ENCODE measurements at places on chromosomes 1 and 21.

- DNase-seq: no peak
Observed at GRCh38 chr1:237838904-237839534, 51.7 kb downstream of the ZP4 start.

DNA sequence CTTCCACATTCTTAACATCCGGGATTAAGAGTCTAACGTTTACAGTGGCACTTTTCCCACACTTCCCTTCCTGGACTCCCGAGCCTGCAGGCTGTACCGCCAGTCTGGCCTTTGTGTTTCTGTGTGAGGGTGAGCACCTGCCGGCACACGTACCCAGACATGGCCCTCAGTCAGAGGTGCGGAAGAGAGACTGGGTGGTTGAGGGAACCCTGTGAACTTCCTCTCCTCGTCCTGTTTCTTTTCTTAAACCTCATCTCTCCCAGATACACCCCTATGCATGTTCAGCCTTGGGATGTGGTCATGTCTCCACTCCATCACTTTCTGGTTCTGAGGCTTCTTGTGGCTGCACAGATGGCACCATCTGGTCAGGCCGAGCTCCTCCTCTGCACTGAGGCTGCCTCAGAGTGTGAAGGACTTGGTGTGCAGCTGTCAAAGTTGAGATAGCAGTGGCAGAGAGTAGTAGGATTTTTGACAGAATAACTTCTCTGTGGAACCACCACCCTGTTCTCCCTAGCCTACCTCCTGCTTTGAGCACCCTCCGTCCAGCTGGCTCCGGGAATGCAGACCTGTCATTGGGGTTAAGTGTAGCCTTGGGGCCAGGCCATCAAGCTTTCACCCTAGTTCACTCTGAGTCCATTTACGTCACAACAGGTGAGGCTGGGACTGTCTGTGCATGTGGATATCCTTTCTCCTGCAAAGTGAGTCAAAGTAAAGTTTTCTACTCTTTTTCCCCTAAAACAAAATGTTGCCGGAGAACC lies 31.4 kb downstream of the VASH2 start:
- no peak for DNase-seq

GRCh38 chr1:192941722-192942411 lies 117.3 kb downstream of the UCHL5 start:
- DNase-seq: no peak

DNA sequence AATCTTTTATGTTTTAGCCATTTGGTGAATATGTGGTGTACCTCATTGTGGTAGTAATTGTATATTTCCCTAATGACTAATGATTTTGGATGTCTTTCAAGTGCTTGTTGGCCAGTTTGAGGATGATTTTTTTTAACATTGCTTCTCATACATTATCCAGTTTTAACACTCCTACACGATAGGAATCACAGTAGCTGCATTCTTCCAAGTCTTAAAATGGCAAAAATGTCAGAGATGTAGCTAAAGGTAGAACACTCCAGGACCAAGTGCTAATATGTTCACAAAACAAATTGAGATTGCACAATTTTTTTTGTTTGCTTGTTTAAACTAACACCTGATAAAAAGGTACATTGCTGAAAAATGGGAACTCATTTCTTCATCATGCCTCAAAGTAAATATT lies 11.7 kb downstream of the USP25 start:
- DNase-seq: peak; percentile 48

DNA sequence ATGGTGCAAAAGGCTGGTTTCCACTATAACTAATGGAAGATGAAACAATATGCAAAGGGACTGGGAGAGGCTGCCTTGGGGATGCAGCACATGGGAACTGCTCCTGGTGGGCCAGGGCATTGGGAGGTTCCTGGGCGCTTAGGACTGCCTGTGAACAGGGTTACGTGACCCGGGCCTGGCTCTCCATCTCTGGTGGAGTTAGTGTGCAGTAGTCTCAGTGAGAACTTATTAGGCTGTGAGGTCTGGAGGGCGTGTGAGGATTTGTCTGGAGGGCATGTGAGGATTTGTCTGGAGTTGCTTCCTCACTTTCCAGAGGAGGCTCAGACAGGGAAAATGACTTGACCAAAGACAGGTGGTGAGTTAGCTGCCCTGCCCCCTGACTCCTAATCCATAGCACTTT lies 1.5 kb upstream of the ETV3L start:
- DNase-seq: no peak

GRCh38 chr1:155694167-155694566 lies 5.3 kb downstream of the DAP3 start:
- no peak for DNase-seq

- peak; percentile 97 for DNase-seq
Observed at GRCh38 chr21:38768471-38769063, 37.2 kb upstream of the ETS2 start.

- no peak for DNase-seq
Observed at GRCh38 chr1:233844692-233845091, 59.8 kb upstream of the SLC35F3 start.

- no peak for DNase-seq
Observed at GRCh38 chr1:57536749-57537423, 113.0 kb upstream of the DAB1 start.

DNA sequence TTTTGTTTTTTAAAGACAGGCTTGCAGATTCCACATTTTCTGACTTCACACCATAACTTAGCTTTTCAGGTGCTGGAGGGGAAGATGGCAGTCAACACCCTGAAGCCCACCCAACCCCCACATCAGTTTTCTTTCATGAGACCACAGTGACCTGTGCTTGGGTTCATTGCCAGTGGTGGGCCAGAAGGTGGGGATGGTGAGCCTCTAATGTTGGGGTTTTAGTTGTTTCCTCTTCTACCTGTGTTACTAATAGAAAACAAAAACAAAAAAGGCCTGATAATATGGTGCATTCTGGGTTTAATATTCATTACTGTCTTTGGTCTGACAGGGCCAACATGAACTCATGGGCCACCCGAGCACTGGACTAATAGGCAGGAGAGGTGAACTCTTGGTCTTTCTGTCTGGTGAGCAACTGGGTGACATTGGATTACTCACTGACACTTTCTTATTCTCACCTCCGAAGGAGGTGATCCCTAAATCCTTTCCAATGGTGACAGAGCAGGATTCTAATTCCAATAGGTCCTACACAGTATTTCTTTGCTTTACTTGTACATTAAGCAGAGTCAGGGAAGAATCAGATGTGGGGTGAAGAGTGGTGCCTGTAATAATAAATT lies 132.8 kb downstream of the CLIC6 start:
- peak; percentile 32 for DNase-seq

- DNase-seq: no peak
Observed at GRCh38 chr1:101112051-101112780, 86.6 kb upstream of the DPH5 start.

- peak; percentile 91 for DNase-seq
Observed at GRCh38 chr1:212791676-212792395, at the start of the genes NSL1 and TATDN3. Gene NSL1, minus strand, starts transcription at chr1:212791777. Its CDS starts 14 bp downstream, at chr1:212791763. Gene TATDN3, plus strand, starts transcription at chr1:212791894. Its CDS starts 28 bp downstream, at chr1:212791922.

GRCh38 chr1:51553911-51554310 lies 34.8 kb upstream of the EPS15 start:
- no peak for DNase-seq

- DNase-seq: peak; percentile 38
Observed at GRCh38 chr1:172824209-172824608, 165.3 kb downstream of the FASLG start.

- peak; percentile 36 for DNase-seq
Observed at GRCh38 chr1:22273686-22274681, 131.1 kb upstream of the WNT4 start.

DNA sequence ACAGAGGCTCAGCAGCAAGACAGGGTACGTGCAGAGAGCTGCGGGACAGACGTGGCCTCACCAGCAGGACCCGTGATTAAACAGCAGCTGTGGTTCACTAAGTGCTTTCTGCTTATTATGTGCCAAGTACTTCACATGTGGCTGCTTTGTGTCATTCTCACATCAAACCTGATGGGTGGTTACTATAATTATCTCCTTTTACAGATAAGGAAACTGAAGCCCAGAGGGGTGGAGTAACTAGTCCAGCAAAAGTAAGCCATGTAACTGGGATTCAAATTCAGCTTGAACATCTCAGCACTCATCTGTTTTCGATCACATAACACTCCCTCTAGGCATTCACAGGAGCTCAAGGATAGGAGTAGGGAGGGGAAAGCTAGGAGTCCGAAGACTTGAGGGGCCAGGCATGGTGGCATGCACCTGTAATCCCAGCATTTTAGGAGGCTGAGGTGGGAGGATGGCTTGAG lies 50.8 kb upstream of the CLIC4 start:
- DNase-seq: peak; percentile 32

DNA sequence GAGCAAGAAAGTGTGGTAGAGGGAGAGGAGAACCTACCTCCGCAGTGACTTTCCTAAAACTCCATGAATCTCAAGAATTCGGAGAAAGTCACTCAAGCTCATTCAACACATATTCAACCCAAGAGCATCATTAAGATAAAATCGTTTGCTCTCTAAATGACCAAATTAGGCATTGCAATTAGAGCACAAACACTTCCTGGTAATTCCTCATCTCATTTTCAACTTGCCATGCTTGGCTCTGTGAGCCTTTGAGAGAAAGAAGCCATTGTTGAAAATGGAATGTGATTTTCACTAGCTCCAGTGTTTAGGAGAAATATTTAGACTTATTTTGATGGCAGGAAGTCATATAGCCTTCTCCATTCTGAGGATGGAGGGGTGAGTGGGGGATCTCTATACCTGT lies 52.5 kb downstream of the KAZN start:
- DNase-seq: no peak

GRCh38 chr1:180951186-180951745 lies 38.6 kb downstream of the KIAA1614 start:
- DNase-seq: no peak

- DNase-seq: no peak
Observed at GRCh38 chr1:44714532-44714931, 16.4 kb downstream of the RNU5D-1 start.

DNA sequence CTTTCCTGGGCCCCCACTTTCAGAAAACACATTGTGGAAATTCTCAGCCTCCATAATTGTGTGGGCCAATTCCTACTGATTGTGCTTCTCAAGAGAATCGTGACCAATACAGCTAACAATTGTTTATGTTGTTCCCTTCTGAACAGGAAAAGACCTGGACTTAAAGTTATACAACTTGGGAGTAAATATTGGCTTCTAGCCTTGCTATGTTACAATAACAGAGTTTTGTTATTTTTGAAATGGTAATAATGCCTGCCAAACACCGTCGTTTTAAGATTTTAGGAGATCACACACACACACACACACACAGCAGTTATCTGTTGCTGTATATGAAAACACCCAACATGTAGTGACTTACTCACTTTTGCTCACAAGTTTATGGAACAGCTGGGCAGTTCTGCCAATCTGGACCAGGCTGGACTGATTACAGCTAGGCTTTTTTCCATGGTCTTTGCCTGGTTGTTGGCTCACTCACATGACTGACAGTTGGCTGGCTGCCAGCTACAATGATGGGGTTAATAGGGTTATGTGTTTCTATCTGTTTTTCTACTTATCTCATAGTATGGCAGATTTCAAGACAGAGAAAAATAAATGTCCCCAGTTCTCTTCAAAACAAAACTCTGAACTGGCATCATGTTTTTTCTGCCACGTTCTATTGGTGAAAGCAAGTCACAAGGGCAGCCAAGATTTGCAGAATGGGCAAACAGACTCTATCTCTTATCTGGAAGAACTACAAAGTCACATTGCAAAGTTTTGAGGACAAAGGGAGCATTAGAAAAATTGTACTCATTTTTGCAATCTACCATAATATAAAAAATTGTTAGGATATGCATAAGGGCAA lies 447.5 kb downstream of the NEGR1 start:
- no peak for DNase-seq

- no peak for DNase-seq
Observed at GRCh38 chr1:187627516-187627915, 798.8 kb downstream of the PLA2G4A start.

- DNase-seq: peak; percentile 27
Observed at GRCh38 chr1:166730299-166730888, 108.9 kb upstream of the POGK start.
